ENCODE measurements at places on chromosomes 1 and 21. TPM values are rescaled to one million over a fixed set of nuclear protein-coding genes. Genes with fewer than 3 reads are reported as not detected.

GRCh38 chr1:24276791-24277190 lies 42.4 kb upstream of the GRHL3 start:
- no peaks in the 10 kb centered on the region for H3K4me1 ChIP-seq
- H3K27me3 ChIP-seq, result peaks cover 7% of the 10 kb centered on the region
- H3K36me3 ChIP-seq, result peaks cover 4% of the 10 kb centered on the region
- DNase-seq, result no peak

GRCh38 chr1:147214325-147214724 lies 10.8 kb downstream of the FMO5 start:
- no peak for DNase-seq
- H3K4me3 ChIP-seq, result no peak overlapping the region
- no peaks in the 10 kb centered on the region for H3K27me3 ChIP-seq

The ACOT11 gene
- total RNA-seq, result 5.2 TPM

DNA sequence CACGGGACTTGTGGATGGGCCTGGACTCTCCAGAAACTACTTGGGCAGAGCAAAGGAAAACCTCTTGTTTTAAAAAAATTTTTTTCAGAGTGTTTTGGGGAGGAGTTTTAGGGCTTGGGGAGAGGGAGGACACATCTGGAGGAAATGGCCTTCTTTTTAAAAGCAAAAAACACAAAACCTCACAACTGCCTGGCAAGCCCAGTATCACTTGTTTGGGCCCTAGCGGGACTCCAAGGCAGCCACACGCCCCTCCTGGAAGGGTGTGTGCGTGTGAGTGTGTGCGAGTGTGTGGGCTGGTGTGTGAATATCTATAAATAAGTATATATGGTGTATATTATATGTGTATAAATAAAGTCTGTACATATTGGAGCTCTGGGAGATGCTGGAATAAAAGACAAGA lies 57.7 kb upstream of the ACTL8 start:
- H3K36me3 ChIP-seq, result peaks cover 5% of the 10 kb centered on the region
- no peak overlapping the region for H3K4me3 ChIP-seq
- H3K27ac ChIP-seq, result no peak overlapping the region
- H3K27me3 ChIP-seq, result peaks cover 2% of the 10 kb centered on the region
- no peak for DNase-seq

GRCh38 chr1:37704966-37705365 lies 12.7 kb downstream of the CDCA8 start:
- no peaks in the 10 kb centered on the region for H3K4me1 ChIP-seq
- no peak overlapping the region for H3K27ac ChIP-seq
- H3K36me3 ChIP-seq, result peaks cover 25% of the 10 kb centered on the region
- H3K27me3 ChIP-seq, result no peaks in the 10 kb centered on the region
- no peak overlapping the region for H3K4me3 ChIP-seq

GRCh38 chr1:93746021-93746812 lies 64.6 kb upstream of the BCAR3 start:
- H3K4me3 ChIP-seq, result no peak overlapping the region
- no peaks in the 10 kb centered on the region for H3K36me3 ChIP-seq
- H3K27me3 ChIP-seq, result no peaks in the 10 kb centered on the region
- DNase-seq, result no peak

The COL6A2 gene
- total RNA-seq, result 114 TPM

GRCh38 chr1:197062692-197063091 lies 4.4 kb downstream of the F13B start:
- H3K4me3 ChIP-seq, result no peak overlapping the region
- H3K36me3 ChIP-seq, result no peaks in the 10 kb centered on the region
- DNase-seq, result no peak
- H3K27ac ChIP-seq, result no peak overlapping the region

DNA sequence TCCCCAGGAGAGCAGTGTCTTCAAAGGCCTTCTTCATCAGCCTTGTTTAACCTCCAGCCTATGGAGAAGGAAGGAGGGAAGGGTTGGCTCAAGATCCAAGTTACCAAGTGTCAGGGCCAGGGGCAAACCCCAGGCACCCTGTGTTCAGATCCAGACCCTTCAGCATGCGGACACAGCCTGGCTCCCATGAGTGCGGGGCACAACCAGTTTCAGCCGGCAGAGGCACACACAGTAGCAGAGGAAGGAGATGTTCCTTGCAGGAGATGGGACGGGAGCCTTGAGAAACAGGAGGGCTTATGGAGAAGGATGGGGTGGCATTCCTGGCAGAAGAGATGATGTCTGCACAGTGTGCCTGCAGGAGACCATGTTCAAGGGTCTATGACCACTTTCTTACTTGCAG lies 161.7 kb upstream of the EDN2 start:
- peaks cover 7% of the 10 kb centered on the region for H3K27me3 ChIP-seq
- no peak overlapping the region for H3K4me3 ChIP-seq
- H3K27ac ChIP-seq, result no peak overlapping the region
- no peak for DNase-seq

The UBASH3A gene
- total RNA-seq, result not detected

DNA sequence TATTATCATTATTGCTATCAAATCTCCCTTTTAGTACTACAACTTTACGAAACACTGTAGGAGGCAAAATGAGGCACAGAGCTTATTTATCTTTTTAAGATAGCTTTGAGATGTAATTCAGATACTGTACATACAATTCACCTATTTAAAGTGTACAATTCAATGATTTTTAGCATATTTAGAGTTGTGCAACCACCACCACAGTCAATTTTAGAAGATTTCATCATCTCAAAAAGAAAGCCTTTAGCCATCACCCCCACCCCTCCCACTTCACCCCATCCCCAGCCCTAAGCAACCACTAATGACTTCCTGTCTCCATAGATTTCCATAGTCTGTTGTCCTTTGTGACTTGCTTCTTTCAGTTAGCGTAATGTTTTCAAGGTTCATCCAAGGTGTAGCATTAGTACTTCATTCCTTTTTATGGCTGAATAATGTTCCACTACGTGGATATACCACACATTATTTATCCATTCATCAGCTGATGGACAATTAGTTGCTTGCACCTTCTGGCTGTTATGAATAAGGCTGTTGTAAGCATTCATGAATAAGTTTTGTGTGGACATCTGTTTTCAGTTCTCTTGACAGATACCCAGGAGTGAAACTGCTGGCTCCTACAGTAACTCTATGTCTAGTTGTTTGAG lies 9.4 kb upstream of the CAPN9 start:
- no peak overlapping the region for H3K4me3 ChIP-seq
- H3K27me3 ChIP-seq, result peaks cover 8% of the 10 kb centered on the region
- DNase-seq, result no peak
- H3K27ac ChIP-seq, result no peak overlapping the region
- no peaks in the 10 kb centered on the region for H3K4me1 ChIP-seq

The KCNE1 gene
- 0.51 TPM for total RNA-seq

- H3K4me3 ChIP-seq, result no peak overlapping the region
- peaks cover 6% of the 10 kb centered on the region for H3K36me3 ChIP-seq
- no peak overlapping the region for H3K27ac ChIP-seq
- peaks cover 20% of the 10 kb centered on the region for H3K4me1 ChIP-seq
- no peak for DNase-seq
- H3K27me3 ChIP-seq, result peaks cover 15% of the 10 kb centered on the region
Observed at GRCh38 chr1:159008744-159009188, 941 bp upstream of the IFI16 start.

The ATP1A4 gene
- 0.27 TPM for total RNA-seq

The LPAR3 gene
- 6.4 TPM for total RNA-seq

DNA sequence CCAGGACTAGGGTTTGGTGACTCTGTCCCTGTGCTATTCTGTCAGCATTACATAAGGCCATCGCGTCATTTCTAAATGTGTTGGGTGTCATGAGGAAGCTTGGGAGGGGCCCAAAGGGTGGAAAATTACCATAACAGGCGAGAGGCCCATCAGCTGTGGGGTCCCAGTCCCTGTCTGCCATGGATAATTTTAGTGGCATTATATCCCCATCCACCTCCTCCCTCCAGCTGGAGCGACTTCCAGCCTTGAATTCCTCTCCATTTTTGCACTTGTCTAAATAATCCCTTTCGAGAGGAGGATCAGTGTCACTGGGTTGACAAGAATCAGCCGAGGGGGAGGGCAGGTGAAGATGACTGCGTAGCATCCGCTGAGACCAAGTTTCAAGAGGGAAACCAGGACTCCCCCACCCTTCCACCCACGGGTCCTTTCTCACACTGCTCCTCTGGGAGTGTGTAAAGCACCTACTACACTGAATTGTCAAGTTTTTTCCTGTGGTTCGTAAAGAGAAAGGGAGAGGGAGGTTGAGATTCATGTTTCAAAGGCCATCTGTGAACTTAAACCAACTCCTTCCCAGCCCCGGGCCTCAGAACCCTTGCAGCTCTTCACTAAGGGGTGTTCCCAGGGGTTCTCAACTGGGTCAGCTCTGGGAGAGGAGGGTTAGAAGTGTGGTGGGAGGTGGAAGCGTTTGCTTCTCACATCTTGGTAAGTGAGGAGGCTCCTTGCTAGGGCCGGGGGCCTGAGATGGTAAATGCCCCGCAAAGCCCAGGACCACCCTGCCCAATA lies 29.2 kb downstream of the VASH2 start:
- no peak overlapping the region for H3K4me3 ChIP-seq
- no peak for DNase-seq
- peaks cover 29% of the 10 kb centered on the region for H3K4me1 ChIP-seq
- H3K36me3 ChIP-seq, result peaks cover 21% of the 10 kb centered on the region

DNA sequence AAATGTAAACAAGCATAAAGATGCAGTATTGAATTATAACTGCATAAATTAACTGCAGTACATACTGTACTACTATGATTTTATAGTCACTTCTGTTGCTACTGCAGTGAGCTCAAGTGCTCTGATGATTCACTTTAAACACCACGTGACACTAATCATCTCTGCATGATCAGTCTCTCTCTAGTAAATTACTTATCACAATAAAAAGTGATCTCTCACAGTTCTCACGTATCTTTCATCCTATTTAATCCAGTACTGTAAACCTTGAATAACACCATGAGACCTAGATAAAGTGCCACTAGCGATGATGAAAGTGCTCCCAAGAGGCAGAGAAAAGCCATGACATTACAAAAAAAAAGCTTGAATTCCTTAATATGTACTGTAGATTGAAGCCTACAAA lies 1242.0 kb downstream of the AMY1C start:
- no peak overlapping the region for H3K4me3 ChIP-seq
- H3K36me3 ChIP-seq, result no peaks in the 10 kb centered on the region
- no peak overlapping the region for H3K27ac ChIP-seq
- H3K4me1 ChIP-seq, result no peaks in the 10 kb centered on the region
- H3K27me3 ChIP-seq, result no peaks in the 10 kb centered on the region
- DNase-seq, result no peak

GRCh38 chr1:178629252-178630154 lies 95.5 kb upstream of the RALGPS2 start:
- H3K4me3 ChIP-seq, result no peak overlapping the region
- H3K36me3 ChIP-seq, result no peaks in the 10 kb centered on the region

DNA sequence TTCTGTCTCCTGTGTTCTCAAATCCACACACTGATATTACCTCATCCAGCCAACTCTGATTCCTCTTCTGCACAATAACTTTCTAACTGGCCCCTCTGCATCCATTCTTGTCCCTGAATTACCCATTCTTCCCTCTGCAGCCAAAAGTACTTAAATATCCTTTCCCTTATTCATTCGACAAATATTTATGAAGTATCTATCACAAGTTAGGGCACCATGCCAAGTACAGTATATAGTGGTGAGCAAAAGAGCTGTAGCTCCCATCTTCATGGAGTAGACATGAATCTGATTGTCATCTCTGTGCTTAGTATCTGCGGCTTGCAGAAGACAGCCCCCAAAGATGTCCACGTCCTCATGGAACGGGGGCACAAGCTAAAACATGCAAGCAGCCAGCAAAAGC lies 316.8 kb downstream of the SETD4 start:
- no peak overlapping the region for H3K4me3 ChIP-seq
- H3K27ac ChIP-seq, result no peak overlapping the region
- H3K4me1 ChIP-seq, result no peaks in the 10 kb centered on the region
- no peak for DNase-seq

- H3K36me3 ChIP-seq, result no peaks in the 10 kb centered on the region
- DNase-seq, result no peak
- peaks cover 11% of the 10 kb centered on the region for H3K4me1 ChIP-seq
- no peak overlapping the region for H3K27ac ChIP-seq
- H3K27me3 ChIP-seq, result peaks cover 13% of the 10 kb centered on the region
- H3K4me3 ChIP-seq, result no peak overlapping the region
Observed at GRCh38 chr21:42093991-42094421, 22.9 kb downstream of the UMODL1 start.

GRCh38 chr1:54246116-54246721 lies 46.3 kb downstream of the MRPL37 start:
- no peak overlapping the region for H3K27ac ChIP-seq
- DNase-seq, result no peak
- no peaks in the 10 kb centered on the region for H3K4me1 ChIP-seq
- peaks cover 11% of the 10 kb centered on the region for H3K36me3 ChIP-seq

DNA sequence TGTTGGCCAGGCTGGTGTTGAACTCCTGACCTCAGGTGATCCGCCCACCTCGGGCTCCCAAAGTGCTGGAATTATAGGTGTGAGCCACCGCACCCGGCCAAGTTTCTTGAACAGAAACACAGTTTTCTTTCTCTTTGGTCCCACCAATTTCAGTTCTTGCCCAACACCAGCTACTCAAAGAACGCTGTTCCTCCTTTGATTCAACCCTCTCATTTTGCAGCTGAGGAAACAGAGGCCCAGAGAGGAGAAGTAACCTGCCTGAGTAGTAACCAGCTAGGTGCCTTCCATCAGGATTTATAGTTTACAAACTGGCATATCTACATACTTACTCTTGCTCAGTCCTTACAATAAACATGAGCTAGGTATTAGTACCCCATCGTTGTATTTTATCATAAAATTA lies 119.9 kb downstream of the SYF2 start:
- no peak overlapping the region for H3K4me3 ChIP-seq
- no peaks in the 10 kb centered on the region for H3K36me3 ChIP-seq
- no peak overlapping the region for H3K27ac ChIP-seq
- peaks cover 12% of the 10 kb centered on the region for H3K27me3 ChIP-seq

The POGK gene
- 41.0 TPM for total RNA-seq

GRCh38 chr1:86503406-86504136 lies 34.8 kb downstream of the CLCA1 start:
- H3K27ac ChIP-seq, result peak overlapping the region; percentile 85
- H3K4me1 ChIP-seq, result peaks cover 18% of the 10 kb centered on the region
- H3K4me3 ChIP-seq, result peak overlapping the region; percentile 86
- DNase-seq, result no peak
- peaks cover 34% of the 10 kb centered on the region for H3K27me3 ChIP-seq

GRCh38 chr1:116951200-116951935 lies 41.7 kb downstream of the PTGFRN start:
- no peaks in the 10 kb centered on the region for H3K27me3 ChIP-seq
- H3K36me3 ChIP-seq, result peaks cover 32% of the 10 kb centered on the region
- DNase-seq, result no peak
- no peak overlapping the region for H3K4me3 ChIP-seq
